ENCODE measurements at places on chromosomes 2 and 18.

GRCh38 chr2:86079981-86080911 is 25.4 kb downstream of the POLR1A start:
- peak; percentile 66 for DNase-seq

GRCh38 chr18:74414953-74415515 is 42.1 kb downstream of the DIPK1C start:
- no peak for DNase-seq

DNA sequence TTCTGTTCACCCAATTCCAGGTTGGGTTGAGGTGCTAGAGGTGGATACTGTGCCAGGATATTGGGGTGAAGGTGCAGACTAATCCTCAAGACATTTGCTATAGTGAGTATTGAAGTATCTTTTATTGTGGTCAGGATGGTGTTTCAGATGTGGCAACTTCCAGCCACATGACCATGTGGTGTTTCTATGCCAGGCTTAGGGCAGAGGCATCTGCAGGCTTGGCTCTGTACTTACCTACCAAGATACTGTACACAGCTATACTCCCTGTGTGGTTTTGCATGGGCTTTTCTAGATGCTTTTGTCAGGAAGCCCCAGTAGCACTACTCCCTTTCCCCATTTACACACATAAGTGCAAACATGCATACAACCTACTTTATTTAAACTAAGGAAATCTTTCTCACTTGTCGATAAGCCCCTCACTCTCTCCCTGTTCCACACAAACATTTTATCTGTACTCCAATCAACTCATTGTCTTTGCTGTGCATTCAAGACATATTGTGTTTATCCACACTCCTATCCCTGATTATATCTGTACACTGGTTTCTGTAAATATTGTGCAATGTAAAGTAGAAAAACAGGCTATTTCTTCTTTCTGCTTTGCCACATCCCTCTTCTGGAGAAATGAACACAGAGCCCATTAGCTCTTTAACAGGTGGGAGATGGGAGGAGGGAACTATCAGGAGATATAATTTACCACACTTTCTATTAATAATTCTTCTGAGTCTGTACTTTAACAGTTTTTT is 12.3 kb downstream of the ARL6IP6 start:
- peak; percentile 39 for DNase-seq

GRCh38 chr2:227325839-227326195 is 766 bp downstream of the MFF start:
- DNase-seq = peak; percentile 43

- peak; percentile 83 for DNase-seq
These were observed 11.2 kb downstream of the COPS8 start for GRCh38 chr2:237096911-237097310.

DNA sequence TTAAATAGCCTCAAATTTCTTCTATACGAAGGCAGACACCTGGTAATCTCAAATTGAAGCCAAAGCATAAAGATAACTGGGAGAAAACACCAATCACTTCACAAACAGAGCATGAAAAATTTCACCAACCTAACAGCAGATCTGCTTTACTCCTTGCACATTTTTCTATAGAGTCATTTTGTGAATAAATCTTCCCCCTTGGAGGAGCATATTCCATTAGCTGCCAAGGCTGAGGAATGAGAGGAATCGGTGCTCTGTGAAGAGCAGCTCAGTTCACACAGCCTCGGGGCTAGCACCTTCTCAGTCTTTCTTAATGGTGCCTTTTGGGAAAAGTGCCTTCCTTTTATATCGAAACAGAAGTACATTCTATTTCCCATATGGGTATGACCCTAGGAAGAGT is 1313.7 kb upstream of the NRXN1 start:
- DNase-seq = no peak

DNA sequence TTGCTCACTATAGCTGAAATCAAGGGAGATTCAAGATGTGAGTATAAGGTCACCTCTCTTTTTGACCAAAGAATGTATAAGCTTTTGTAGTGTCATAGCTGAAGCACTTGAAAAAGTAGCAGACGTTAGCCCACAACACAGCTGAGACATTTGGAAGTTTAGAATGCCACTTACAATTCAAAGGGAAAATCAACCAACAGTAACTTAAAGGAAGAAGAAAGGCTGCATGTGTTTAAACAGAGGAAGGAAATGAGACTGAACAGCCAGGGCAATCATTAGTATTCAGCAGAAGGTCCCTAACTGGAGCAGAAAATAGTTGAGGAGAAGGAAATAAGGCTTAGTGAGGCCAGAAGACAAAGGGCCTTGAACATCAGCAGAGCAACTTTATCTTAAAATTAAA is 23.5 kb upstream of the SCG2 start:
- no peak for DNase-seq

DNA sequence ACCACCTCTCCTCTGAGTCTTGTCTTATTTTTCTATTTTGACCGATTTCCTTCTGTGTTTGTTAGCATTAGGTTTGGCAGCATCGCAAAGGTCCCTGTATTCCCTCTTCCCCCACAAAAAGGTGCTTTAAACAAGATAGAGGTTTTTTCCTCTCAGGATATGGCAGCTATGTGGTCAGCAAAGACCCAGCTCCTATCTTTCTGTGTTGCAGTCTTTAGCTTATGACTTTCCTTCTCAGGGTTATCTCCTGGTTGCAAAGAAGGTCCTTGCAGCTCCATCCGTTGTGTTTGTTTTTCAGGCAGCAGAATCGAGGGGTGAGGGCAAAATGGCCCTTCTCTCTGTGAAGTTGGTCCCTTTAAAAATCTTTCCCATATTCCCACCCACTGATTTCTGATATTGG is 38.4 kb downstream of the GALNT1 start:
- DNase-seq = no peak

DNA sequence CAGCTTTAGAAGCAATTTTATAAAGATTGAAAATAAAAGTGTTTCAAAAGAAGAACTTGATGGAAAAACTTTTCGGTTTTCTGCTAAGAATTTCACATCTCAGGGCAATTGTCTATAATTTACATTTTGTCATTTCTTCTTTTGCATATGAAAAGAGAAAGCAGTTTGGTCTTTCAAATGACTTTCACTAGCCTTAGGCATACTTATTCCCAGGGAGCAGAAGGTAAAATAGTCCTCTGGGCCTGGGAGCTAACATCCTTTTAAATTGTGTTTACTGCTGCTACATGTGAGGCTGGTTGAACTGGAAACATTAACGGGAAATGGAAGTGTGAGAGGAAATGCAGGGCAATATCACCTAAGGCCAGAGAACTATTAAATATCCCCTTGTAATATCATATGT is 37.1 kb downstream of the MYO3B start:
- no peak for DNase-seq

DNA sequence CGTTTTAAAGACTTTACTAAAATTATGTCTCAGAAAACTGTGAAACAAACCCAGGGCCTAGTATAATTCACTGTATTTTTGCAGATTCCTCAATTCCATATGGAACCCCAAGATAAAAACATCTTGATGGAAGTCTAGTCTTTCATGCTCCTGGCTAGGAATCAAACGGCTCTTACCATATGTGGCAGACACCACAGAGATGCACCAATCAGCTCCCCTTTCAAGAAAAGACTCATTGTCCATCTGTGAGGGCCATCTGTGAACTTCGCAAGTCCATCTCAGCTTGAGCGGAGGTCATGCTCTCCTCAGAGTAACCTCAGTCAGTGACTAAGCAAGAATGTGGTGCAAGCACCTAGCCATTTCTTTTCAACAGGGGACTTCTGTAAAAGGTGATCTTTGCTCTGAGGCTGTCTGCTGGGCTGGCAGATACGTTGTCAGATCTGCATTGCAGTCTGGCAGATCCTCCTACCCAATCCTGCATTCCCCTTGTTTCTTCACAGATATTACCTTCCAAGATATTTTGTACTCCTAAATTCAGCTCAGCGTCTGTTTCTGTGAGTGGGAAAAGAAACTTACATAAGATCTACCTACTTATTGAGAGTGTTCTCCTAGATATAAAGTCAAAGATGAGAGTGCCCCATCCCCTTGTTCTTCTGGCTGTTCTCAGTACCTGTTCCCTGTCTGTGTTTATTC is 419.3 kb downstream of the SPAG16 start:
- no peak for DNase-seq

- peak; percentile 94 for DNase-seq
These were observed 20.4 kb upstream of the IL1R1 start for GRCh38 chr2:102122115-102122514.

- no peak for DNase-seq
These were observed 2.2 kb downstream of the RELCH start for GRCh38 chr18:62189208-62189607.

- no peak for DNase-seq
These were observed 263.6 kb upstream of the SALL3 start for GRCh38 chr18:78716022-78716421.

DNA sequence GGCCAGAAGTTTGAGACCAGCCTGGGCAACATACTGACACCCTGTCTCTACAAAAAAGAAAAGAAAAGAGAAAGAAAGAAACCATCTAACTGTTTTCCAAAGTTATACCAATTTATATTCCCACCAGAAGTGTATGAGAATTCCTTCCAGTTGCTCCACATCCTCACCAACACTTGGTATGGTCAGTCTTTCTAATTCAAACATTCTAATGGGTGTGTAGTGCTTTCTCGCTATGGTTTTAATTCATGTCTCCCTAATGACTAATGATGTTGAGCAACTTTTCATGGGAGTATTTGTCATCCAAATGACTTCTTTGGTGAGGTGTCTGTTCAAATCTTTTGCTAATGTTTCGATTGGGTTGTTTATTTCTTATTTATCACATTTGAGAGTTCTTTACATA is 10.5 kb upstream of the B3GNT7 start:
- peak; percentile 15 for DNase-seq

GRCh38 chr18:63844254-63844653 is 43.3 kb upstream of the SERPINB2 start:
- peak; percentile 64 for DNase-seq

DNA sequence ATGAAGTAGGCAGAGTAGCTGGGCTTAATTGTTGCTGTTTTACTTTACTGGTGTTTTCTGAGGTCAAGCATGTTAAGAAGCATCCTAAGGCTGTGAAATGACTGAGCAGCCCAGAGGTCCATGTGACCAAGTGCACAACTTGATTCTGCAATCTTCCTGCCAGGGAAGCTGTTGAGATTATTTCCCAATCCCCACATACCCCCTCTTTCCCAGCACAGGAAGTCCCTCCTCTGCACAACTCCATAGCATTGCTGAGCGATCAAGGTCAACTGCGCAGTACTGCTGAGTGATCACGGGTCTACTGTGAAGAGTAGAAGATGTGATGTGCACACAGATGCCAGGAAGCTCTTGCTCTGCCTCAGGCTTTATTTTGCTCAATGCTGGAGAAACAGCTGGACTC is 105.8 kb downstream of the GALNT14 start:
- no peak for DNase-seq

DNA sequence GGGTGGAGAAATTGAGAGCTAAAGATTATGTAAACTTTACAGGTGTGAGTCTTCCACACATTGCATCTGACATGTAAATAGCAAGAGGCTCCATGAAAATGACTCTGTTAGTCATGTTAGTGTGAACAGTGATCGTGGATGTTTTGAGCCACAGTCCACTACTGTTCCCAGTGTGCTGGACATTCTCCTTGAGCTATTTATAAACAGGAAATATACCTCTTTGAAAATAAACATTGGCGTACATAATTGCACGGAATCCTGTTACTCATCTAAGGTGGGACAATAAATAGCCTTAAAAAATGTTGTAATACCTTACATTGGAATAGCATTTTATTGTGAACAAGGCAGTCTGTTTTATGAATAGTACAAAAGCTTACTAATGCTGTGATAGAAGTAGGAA is 37.0 kb downstream of the LIMS1 start:
- DNase-seq = no peak

- DNase-seq = no peak
These were observed 13.7 kb upstream of the OTOF start for GRCh38 chr2:26491563-26492167.

DNA sequence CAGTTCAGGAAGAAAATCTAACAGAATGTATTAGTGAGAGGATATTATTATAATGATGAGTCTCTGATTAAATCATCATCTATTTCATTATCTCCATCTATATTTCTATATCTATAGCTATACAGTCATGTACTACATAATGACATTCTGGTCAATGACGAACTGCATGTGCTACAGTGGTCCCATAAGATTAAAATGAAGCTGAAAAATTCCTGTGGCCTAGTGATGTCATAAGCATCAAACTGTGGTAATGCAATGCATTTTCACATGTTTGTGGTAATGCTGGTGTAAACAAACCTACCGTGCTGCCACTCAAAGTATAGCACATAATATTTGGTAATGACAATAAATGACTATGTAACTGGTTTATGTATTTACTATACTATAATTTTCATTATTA is 1127.9 kb upstream of the CHAC2 start:
- no peak for DNase-seq

- no peak for DNase-seq
These were observed 26.5 kb downstream of the RMP24 start for GRCh38 chr18:35998967-35999366.

DNA sequence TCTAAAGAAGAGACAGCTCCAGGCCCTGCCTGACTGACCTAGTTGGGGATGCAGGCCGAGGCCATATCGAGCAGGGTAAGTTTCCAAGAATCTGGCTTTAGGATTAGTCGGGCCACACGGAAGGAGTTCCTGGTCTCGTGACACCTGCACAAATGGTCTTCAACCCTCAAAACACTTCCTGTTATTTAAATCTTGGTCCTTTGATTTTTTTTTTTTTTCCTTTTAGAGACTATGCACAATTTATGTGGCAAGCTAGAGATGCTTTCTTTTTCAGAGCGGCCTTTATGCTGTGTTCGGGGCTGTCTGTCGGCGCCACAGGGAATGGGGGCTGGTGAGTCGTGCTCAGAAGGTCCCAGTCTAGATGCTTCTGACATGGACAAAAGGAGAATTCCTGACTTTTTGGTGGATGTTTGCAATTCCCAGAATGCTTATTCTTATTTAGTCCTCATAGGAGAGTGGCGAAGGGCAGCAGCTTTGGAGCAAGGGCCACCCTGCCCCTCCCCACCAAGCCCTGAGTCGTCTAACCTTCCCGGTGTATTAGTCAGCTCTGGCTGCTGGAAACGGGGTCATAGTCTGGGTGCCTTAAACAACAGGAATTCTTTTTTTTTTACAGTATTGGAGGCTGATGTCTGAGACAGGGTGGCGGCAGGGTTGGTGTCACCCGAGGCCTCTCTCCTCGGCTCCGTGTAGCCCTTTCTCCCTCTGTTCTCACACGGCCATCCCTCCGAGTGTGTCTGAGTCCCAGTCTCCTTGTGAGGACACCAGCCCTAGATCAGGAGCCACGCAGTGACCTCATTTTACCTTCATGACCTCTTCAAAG is 27.4 kb downstream of the HPCAL1 start:
- peak; percentile 53 for DNase-seq

- no peak for DNase-seq
These were observed 1.3 kb downstream of the CERS6 start for GRCh38 chr2:168457190-168457895.

GRCh38 chr18:10518595-10519255 is 7.1 kb upstream of the NAPG start:
- peak; percentile 56 for DNase-seq

GRCh38 chr2:83069724-83070123 is 1389.4 kb downstream of the SUCLG1 start:
- DNase-seq = peak; percentile 6

Measured in AG10803 (cell line).